ENCODE measurements at places on chromosomes 3 and 15.

- DNase-seq = no peak
Measured at GRCh38 chr15:70169147-70169546, 71.4 kb upstream of the TLE3 start.

DNA sequence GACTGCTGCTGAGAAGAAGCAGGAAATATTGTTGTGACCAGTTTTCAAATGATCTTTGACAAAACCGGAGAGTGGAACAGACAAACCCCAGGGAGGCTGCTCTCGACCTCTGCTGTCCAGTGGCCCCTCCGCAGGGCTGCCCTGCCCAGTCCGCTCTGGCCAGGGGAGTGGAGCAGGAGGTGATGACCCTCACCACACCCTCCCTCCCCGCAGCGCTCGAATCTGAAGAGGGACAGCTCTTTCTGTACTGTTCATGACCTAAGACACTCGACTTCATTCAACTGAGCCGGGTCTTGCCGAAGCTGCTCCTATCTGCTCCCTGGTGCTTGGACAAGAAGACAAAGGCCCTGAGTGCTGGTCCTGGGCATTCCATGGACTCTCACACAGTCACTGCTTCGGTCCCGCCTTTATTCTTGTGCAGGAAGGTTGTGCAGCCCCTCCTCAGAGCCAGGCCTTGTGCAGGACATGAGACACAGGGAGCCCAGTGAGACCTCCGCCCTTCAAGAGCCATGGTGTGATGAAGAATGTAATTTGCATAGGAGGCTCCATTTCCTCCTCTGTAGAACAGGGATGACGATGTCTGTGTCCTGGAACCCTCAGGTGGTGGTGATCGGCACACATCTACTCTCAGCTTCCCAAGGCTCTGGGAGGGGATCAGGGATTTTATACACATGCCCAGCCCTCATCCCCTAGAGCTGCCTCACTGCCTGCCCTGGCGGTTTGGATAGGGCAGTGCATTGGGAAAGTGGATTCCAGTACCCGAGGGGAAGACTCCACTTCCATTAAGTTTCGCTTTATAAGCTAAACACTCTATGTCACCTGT, 97.1 kb upstream of the PRR20G start:
- DNase-seq = no peak

DNA sequence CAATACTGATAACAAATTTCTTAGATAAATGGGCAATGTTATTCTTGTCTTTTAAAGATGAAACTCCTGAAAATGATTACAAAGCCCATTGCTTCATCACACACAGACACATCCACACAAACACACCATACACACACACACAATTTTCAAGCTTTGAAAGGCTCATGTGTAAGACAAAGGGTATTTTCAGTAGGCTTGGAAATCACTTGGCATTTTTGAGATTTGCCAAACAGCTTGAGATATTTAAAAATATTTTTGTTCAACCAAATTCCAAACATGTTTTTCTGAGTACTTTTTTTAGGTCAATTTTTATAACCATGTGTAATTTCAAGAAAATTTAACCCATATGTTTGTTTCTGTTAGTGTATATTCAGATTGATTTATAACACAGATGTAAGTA, 283.7 kb downstream of the ROBO2 start:
- DNase-seq = no peak

- DNase-seq = no peak
Measured at GRCh38 chr15:34583399-34584329, at the start of gene GOLGA8B. GOLGA8B (minus strand) TSS chr15:34583651; CDS start chr15:34535912, 47,739 bp downstream.

DNA sequence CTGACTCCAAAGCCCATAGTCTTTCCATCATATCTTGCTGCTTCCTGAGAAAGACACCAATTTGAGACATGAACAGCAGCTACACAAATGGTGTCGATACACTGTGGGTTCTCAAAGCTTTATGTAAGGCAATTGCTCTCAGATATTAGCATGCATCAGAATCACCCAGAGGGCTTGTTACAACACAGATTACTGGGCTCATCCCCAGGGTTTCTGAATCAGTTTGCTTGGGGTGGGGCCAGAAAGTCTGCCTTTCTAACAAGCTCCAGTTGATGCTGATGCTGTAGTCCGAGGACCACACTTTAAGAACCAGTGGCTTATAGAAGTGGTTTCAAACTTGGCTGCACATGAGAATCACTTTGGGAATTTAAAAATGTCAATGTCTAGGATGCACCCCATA, 86.5 kb downstream of the SEMA6D start:
- DNase-seq = no peak

- no peak for DNase-seq
Measured at GRCh38 chr3:72137865-72138861, 353.2 kb upstream of the PROK2 start.

- no peak for DNase-seq
Measured at GRCh38 chr15:89203705-89204273, 17.6 kb downstream of the RLBP1 start.

GRCh38 chr3:177703788-177704187, 506.5 kb upstream of the TBL1XR1 start:
- DNase-seq = no peak

GRCh38 chr3:102329066-102329465, 105.7 kb upstream of the ZPLD1 start:
- no peak for DNase-seq

DNA sequence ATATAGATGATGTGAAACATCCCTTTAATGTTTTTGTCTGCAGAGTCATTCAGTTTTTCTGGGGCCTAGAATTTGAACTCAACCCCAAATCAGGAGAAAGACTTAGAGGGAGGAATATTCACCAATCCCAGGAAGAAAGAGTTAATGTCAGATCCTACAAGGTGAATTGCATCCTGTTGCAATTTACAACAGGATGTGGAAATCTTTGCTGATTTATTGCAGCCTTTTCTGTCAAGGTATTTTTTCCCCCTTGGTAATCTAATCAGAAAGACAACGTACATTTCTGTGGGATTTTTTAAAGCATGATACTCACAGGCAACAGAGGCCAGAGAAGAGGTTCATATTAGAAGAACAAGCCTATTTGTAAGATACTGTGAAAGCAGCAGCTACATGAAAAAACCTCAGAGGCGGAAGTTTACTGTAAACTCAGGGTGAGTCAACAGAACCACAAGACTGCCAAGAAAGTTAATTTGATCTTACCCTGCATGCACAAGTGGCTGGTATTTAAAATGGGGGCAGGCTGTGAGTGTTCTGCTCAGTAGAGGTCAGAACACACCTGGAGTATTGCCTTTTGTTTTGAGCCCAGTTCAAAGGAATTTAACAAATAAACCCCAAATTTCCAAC, 531.9 kb downstream of the AGBL1 start:
- DNase-seq = no peak

DNA sequence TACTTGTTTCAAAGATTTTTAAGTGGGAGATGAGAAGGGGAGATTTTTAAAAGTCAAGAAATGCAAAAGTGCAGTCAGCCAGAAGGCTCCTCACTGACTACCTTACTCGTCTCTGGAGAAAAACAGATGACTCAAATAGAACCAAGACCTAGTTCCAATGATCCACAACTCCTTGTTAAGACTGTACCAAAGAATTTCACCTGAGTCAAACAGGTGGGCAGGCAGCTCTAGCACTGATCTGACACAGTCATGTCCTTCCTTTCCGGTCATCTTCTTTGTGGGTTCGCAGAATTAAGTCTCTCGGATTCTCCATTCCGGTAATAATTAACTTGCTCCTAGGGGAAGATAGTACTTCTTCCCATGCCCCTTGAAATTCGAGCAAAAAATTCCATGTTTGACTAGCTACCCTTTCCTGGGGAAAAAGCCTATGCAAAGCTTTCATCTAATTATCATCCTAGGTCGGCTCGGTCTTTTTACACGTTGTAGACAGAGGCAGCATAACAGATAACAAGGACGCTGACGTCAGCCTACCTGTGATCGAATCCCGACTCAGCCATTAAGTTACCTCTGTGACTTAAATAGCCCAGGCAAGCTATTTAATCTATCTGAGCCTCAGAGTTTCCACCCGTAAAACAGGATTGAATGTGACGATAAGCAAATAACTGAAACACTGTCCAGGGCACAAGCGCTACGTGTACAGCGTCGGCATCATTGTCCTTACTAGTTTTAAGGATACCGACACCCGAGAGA, 758 bp downstream of the SELENOK start:
- no peak for DNase-seq

- DNase-seq = no peak
Measured at GRCh38 chr3:55500555-55501330, 13.6 kb upstream of the WNT5A start.
